ENCODE measurements at places on chromosomes 16 and 17.

- DNase-seq = no peak
Observed at GRCh38 chr16:27464626-27465482, 62.9 kb downstream of the IL21R start.

DNA sequence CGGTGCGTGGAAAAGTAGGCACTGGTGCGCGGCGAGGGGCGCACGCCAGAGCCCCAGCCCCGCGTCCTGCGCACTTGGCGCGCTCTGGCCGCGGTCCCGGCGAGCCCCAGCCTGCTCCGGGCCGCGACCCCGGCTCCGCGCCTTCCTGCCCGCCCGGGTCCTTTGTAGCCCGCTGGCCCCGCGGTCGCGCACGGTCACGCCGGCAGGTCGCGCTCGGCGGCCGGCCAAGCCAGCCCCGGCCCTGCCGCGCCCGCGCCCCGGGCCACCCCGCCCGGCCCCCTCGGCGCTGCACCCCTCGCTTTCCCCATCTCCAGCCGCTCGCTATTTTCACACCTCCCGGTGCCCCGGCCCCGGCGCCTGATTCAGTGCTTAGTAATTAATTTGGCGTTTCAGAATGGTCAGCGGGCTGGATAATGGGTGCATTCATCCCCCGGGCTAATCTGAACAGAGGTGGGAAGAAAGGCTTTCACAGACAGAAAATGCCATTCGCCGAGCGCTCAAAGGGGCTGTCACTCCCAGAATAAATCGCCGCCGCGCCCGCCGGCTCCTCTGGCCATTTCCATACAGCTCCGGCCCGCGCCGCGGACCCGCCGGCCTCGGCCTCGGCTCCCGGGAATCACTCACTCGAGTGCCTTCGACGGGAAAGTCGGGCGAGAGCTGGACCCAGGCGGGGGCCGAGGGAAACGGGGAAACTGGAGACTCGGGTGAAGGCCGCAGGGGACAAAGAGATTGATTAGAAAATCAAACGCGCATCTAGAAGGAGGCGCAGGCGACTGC lies 17.8 kb upstream of the NTN1 start:
- DNase-seq = no peak

DNA sequence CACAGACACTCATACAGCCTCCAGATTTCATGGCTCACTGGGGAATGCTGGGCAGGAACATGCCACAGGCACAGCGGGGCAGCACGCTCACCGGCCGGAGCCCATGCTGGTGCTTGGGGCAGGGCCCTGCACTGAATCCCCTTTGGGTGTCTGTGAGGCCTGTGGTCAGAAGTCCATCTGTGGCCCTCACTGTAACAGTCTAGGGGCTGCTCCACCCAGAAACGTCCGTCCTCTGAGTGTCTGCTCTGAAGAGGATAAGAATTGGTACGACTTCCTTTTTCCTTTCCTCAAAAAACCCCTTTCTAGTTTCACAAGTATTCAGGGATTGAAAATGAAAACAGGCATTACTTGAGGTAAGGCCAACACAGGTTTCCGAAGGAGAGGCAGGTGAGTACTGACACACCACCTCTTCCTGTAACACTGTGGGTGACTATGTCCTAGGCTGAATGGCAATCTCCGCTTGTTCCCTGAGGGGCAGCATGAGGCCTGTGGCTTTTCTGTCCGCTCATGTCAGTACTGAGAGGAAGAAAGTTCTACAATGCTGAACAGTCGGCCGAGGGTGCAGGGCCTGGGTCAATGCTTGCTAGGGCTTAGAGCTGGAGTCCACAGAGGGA lies 42.5 kb downstream of the TMEM11 start:
- DNase-seq = no peak

DNA sequence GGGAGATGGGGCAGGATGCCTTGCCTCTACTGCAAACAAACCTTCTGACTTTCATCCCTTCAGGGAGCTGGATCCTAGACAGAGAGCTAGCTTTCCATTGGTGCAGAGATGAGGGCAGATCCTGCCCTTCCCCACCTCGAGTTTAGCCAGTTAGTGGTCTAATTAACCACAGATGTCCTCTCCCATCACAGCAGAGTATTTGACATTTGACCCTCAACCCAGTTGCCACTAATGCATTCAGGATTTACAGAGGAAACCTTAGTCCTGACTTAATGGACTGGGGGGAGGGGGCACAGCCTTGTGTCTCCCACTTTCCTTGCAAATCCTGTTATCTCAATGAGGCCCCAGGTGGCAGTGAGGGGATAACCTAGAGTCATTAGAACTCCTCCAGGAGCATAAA lies 10.2 kb downstream of the PIP4K2B start:
- peak; percentile 22 for DNase-seq

- DNase-seq = no peak
Observed at GRCh38 chr17:28763137-28763799, 19.5 kb downstream of the TRAF4 start.

DNA sequence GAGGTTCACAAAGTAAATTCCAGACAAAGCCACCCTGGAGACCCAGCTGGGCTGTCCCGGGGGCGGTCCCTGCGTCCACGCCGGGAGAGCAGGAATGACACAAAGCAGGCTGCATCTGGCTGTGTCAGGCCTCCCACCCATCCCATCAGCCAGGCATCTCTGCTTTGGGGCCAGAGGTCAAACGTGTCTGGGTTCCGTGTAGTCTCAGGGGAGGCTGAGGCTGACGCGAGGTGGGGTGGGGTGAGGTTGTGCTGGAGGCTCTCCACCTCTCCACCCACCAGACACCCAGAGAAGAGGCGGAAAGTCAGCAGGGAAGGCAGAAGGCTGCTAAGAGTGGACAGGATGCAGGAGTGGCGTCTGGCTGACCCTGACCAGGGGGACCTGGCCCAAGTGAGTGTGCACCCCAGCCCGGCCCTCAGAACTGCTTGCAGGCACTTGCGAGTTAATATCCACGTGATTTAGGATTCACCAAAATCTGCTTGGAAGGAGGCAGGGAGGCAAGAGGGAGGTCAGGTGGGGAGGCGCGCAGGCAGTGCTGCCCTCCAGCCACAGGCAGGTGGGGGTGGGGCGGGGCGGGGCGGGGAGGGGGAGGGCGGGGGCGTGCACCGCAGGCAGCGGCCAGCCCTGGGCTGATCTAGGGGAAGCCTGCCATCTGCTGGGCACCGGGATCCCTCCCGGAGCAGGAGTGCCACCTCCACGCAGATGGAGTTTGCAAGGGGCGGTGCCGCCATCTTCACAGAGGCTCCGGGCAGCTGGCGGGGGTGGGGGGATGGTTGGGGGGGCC lies 44.3 kb downstream of the TBC1D16 start:
- DNase-seq = peak; percentile 72

DNA sequence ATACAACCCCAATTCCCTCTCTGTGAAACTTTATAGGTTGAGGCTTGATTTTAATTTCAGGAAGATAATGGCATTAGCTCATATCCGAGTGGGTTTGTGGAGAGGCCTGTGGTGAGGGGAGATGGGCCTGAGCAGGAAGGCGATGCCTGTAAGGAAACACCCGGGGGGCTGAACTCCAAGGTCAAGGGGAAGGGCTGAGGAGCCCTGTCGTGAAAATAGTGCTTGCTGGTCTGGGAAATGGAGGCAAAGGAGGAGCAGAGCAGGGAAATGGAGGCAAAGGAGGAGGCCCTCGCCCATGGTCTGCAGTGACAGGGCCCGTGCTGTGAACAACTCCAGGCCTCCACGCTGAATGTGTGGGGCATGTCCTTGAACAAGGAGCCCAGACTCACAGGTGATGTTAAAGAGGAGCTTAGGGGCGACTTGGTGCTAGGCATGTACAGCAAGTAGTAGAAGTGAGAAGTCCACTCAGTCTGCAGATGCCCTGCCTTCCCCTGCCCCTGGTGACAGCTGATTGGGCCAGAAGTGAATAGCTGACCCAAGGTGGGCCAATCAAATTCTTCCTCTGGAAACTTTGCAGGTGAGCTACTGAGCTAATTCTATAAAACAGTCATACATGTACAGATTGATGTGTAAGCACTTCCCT lies 38.1 kb downstream of the MRPS23 start:
- DNase-seq = no peak

GRCh38 chr16:80147026-80147655 lies 393.7 kb upstream of the DYNLRB2 start:
- DNase-seq = peak; percentile 74

GRCh38 chr16:67425580-67425979 lies 5.3 kb upstream of the HSD11B2 start:
- no peak for DNase-seq

DNA sequence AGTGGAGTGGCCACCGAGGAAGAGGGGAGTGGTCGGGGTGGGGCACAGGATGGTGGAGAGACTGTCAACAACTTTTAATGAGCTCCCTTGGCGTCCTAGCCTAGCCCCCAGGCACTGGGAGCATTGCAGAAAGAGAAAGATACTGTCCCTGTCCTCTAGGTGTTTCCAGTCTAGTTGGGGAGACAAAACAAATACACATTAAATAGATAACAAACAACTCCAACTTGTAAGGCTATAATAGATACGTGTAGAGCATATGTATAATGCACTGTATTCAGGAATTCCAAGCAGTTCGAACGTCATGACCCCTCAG lies 435 bp upstream of the UBE2O start:
- no peak for DNase-seq

DNA sequence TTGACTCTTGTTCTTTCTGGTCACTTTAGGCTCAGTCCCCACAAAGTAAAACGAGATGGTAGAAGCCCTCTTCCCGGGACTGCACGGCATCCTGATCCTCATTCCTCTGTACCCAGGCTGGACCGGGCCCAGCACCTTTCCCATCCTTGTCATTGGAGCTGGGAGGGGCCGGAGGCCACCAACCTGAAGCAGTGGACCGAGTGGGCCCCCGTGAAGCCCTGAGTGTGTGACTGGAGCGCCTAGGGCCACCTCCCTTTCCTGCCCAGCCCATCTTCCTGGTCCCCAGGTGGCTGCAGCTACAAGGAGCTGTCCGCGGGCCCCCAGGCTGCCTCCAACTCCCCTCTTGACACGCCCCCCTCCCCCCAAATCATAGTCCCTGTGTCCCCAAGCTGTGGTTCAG lies 17.1 kb upstream of the CD300A start:
- no peak for DNase-seq

GRCh38 chr16:22967521-22968095 lies 153.6 kb downstream of the HS3ST2 start:
- no peak for DNase-seq

- DNase-seq = no peak
Observed at GRCh38 chr16:58024486-58025350, 836 bp upstream of the MMP15 start.

DNA sequence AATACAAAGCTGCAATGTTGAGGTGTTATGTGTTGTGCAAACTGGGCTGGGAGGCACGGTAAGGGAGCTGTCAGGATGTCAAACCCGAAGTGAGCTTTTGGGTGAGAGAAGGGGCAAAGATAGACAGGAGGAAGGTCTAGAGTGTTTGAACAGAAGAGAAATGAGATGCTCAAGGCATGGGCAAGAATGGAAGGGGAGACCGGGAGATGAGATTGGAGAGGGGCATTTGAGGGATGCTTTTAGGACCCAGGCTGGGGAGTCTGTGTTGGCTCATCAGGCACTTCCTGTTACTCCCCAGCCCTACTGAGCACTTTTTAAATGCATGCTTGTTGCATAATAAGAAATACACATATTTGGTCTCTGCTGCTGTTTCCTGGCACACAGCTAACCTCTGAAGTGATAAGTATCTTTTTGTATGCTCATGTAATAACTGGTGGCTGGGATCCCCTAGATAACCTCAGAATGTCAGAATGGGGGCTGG lies 13.7 kb downstream of the UNC45B start:
- DNase-seq = no peak
